ENCODE measurements at places on chromosomes 12 and 14.
A peak's percentile ranks its signal among the peaks of the same experiment; 100 is the strongest.

- DNase-seq, result no peak
These were observed 52.2 kb downstream of the CKAP4 start for GRCh38 chr12:106195621-106196027.

DNA sequence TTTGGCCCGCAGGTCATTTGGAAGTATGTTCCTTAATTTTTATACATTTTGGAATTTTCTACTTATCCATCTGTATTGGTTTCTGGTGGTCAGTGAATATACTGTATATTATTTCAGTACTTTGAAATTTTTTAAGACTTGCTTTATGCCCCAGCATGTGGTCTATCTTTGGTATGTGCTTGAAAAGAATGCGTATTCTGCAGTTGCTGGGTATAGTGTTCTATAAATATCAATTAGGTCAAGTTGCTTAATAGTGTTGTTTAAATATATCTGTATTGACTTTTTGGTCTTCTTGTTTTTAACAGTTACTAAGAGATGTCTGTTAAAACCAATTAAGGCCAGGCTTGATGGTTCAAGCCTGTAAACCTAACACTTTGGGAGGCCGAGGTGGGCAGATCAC, 21.7 kb upstream of the SIX1 start:
- no peak for DNase-seq

- DNase-seq, result no peak
These were observed 5.4 kb upstream of the CAMKK2 start for GRCh38 chr12:121301876-121302275.

DNA sequence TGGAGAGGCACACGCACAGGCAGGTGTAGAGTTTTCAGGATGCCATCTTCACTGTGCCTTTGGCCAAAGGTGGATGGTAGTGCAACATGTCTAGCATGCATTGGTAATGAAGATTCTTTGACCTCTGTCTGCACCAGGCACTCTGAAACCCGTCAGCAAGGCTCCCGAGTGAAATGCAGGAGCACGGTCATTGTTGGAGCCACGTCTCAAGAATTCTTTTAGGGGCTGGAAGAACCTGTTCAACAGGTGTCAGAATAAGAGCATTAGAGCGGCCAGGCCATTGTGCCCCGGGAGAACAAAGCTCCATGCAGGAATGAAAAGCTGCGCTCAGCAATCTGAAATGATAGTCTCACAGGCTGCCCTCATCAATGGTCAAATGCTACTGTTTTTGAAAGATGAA, 40.2 kb upstream of the DICER1 start:
- DNase-seq, result no peak

DNA sequence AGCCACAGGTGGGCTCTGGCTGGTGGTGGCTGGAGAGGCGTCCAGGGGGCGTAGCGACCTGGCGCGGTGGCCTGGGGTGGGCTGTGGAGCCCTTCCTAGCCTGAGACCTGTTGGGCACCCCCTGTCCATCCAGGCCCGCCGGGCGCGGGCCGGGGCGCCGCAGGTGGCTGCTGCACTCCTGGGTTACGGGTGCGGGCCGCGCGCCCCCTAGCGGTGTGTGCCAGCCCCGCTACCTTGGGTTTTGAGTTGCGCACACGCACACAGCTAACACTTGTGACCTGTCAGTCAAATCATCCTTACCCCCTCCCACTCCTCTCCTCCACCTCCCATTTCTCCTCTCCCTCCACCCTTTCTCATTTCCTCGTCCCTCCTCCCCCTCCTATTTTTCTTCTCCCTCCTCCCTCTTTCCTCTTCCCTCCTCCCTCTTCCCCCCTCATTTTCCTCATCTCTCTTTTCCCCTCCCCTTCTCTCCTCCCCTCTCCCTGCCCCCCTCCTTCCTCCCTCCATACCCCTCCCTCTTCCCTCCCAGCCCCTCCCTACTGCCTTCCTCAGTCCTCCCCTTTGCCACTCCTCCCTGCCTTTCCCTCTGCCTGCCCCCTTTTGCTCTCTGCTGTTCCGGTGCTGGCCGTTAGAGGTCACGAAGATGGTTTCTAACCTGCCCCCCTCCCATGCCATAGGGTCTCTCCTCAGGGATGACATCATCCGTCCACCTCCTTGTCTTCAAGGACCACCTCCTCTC, 2.3 kb downstream of the MEG3 start:
- no peak for DNase-seq

- no peak for DNase-seq
These were observed 418.8 kb downstream of the BCL11B start for GRCh38 chr14:98853063-98853729.

GRCh38 chr14:51094282-51094821, 553 bp downstream of the TRIM9 start:
- DNase-seq, result peak; percentile 1

DNA sequence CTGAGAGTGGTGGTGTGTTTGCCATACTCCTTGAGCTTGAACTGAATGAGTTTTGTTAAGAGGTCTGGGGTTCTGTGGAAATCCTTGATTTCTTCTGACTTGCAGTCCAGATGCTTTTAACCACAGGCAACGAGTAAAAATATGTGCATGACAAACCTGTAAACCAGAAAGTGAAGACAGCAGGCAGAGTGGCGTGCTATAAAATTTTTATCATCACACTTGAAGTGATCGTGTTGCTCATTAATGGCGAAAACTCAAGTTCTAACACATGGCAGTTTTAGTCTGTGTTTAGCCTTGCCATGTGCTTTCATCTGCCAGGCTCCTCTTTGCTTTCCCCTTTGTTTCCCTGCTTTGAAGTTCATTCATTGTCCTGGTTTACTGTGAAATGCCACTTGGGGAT, 28.0 kb downstream of the TXNRD1 start:
- DNase-seq, result no peak

- no peak for DNase-seq
These were observed 133.2 kb downstream of the ANO4 start for GRCh38 chr12:100927826-100928225.

DNA sequence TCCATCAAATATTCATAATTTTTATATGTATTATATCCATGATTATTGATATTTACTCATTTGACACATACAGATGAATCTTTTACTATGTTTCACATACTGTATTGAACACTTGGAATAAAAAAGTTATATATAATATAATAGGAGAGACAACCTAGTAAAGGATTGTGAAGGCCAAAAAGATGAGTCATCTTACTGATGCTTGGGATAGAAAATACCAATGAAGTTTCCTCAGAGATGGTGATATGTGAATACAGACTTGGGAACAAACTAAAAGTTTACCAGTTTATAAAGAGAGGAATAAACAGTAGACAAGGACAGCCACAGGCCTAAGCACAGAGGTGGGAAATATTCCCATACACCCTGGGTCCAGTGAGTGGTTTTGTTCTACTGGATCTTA, 743.9 kb upstream of the FLRT2 start:
- no peak for DNase-seq

DNA sequence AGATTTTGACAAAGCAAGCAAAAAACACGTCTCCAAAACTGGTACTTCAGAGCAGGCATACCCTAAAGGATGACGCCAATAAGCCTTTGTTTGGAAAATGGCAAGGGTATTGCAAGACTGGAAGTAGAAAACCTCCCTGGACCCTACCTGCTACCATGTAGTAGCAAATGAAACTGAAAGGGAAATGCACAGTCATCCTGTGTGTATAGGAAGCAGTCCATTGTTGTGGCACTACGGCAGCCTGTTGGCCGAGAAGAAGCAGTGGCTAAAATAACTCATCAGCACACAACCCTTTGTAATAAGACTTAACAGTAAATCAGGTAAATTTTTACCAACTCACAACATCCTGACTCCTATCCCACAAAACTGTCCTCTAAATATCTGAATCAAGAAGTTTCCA, 386.4 kb downstream of the RGS6 start:
- no peak for DNase-seq

GRCh38 chr12:52496590-52497071, 3.6 kb upstream of the KRT6A start:
- no peak for DNase-seq

DNA sequence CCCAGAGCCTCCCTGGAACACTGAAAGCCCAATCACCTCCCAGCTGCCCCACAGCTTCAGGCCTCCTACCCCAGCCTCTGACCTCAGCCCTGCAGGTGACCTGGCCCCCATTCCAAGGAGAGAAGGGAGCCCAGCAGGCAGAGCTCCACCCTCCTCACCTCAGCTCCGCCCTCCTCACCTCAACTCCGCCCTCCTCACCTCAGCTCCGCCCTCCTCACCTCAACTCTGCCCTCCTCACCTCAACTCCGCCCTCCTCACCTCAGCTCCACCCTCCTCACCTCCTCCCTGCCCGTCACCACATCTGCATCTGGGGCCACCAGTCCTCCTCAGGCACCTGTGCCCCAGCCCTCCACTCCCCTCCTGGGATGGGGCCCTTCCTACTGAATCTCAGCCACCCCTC, 112.2 kb upstream of the SFSWAP start:
- no peak for DNase-seq

DNA sequence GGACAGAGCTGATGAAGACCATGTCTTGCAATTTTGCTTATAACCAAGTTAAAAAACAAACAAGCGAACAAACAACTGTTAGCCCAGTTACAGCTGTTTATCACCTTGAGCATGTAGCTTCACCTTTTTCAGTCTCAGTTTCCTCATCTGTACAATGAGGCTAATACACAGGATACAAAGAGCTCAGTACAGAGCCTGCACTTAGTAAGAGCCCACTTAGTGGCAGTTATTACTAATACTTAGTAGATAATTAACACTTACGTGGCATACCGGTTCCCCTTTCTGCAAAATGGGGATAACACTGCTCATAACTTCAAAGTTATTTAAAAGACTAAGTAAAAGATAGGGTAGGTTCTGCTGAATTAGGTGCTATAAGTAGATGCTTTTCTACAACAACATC, 228.0 kb downstream of the MON2 start:
- DNase-seq, result no peak

- no peak for DNase-seq
These were observed 64.2 kb downstream of the LLPH start for GRCh38 chr12:66066137-66066928.

GRCh38 chr12:92930421-92930820, 1.3 kb upstream of the EEA1 start:
- DNase-seq, result no peak

GRCh38 chr12:25694072-25694471, 141.0 kb upstream of the LMNTD1 start:
- no peak for DNase-seq

GRCh38 chr12:54394281-54394719, 9.8 kb upstream of the ZNF385A start:
- no peak for DNase-seq

DNA sequence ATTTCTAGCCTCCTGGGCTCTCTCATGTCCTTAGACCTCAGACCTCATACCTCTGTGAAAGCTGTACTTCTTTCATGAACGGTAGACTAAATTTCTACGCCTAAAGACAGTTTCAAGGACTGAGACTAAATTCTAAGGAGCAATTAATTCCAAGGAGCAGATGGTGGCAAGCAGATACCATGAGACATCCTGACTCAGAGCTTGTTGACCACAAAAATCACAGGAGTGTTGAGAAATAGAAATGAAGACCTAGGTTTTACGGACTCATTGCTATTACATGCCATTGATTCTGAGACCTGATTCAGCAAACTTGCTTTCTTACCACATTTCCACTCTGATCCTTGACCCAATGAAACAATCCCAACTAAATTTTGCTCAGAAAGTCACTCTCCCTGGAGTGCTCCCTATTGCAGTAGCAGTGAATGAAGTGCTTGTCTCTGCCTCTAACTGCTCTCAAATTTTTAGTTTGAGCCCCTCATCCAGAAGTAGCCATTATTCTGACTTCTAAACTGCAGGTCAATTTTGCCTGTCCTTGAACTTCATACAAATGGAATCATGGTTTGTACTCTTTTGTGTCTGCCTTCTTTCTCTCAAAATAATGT, 52.0 kb downstream of the PEX5 start:
- no peak for DNase-seq

GRCh38 chr14:66121859-66122258, 364.3 kb upstream of the CCDC196 start:
- no peak for DNase-seq

GRCh38 chr12:1590221-1590979, 4.0 kb downstream of the FBXL14 start:
- DNase-seq, result no peak

DNA sequence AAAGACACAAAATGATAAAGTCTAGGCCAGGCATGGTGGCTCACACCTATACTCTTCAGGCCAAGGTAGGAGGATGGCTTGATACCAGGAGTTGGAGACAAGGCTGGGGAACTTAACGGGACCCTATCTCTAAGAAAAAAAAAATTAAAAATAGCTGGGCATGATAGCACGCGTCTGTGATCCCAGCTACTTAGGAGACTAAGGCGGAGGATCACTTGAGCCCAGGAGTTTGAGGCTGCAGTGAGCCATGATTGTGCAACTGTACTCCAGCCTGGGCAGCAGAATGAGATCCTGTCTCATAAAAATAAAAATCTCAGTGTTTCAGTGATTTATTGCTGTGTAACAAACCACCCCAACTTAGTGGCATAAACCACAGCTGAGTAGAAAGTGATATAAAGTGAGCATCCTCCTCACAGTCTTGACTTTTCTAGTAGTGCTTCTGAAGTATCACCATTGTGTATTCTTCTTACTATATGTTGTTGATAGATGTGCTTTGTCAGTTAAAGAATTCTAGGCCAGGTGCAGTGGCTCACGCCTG, 10.6 kb upstream of the ATF1 start:
- DNase-seq, result no peak

DNA sequence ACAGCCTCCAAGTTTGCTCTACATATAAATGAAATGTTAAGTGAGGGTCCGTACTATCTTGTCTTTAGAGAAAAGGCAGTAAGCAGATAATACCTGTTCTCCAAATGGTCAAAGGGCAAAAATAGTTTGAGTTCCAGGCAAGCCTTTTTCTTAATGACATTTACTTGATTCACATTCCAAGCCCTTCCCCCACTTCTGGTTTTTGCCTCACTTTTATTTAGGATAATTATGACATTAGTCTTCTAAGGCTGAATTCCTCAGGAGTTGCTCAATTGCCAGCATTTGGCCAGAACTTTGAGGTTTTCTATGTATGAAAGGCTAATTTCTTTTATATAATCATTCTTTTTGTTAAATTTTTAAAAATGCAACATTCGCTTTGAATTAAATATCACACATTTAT, 62.5 kb upstream of the DUSP6 start:
- no peak for DNase-seq

DNA sequence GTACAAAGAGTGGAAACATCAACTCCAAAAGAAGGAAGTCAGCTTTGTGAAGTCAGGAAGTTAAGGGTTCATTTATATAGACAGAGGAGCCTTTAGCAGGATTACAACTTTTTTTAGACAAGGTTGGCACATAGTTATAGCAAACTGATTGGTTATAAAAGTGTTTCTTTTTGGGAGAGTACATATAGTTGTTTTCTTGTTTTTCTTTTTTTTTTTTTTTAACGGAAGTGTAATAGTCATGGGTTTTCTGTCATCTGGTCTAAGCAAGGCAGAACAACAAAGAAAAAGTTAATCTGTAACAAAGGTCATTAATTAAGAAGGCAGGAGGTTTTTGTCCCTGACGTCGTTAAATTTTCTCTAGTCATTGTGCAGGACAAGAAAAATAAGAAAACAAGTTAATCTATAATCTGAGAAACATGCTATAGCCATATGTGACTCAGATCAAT, 13.0 kb upstream of the MFAP5 start:
- DNase-seq, result no peak

- no peak for DNase-seq
These were observed 69.9 kb downstream of the PAH start for GRCh38 chr12:102847131-102847530.

GRCh38 chr12:89951050-89951693, 242.5 kb upstream of the ATP2B1 start:
- DNase-seq, result no peak

GRCh38 chr14:90345239-90345557, 13.5 kb upstream of the NRDE2 start:
- DNase-seq, result no peak

GRCh38 chr14:33631021-33631420, 319.9 kb downstream of the EGLN3 start:
- no peak for DNase-seq

- no peak for DNase-seq
These were observed 17.1 kb upstream of the TBX3 start for GRCh38 chr12:114701104-114701414.
